Heart right ventricle (tissue), 16 donors: ENCODE measurements at places on chromosomes 13 and 19.

GRCh38 chr13:74039154-74039553 is 95.0 kb downstream of the KLF12 start:
- no peak for DNase-seq

- no peak for DNase-seq
These were observed 99.9 kb downstream of the TEX29 start for GRCh38 chr13:111420113-111420876.

DNA sequence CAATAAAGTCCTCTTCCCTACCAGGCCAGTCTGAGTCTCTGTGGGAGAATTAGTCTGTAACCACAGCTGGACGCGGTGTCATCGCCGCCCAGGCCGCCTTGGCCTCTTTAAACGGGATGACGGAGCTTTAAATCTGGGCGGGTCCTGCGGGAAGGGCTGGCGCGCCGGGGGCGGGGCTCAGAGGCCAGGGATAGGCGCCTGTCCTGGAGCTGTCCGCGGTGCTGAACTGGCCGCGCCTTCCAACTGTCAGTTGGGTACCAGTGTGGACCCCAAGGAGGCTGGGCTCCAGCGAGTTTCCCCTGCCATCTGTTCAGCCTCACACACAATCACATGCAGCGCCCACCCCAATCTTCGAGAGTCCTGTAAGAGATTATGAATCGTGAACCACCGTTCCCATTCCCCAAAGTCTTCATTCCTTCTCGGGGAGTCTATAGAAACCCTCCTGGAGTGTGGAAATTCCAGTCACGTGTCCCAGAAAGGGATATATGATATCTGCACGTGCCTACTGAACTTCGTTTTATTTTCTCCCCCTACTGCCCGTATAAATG is 11.5 kb downstream of the APLP1 start:
- peak; percentile 93 for DNase-seq

GRCh38 chr13:73136776-73137175 is 78.0 kb downstream of the KLF5 start:
- no peak for DNase-seq

DNA sequence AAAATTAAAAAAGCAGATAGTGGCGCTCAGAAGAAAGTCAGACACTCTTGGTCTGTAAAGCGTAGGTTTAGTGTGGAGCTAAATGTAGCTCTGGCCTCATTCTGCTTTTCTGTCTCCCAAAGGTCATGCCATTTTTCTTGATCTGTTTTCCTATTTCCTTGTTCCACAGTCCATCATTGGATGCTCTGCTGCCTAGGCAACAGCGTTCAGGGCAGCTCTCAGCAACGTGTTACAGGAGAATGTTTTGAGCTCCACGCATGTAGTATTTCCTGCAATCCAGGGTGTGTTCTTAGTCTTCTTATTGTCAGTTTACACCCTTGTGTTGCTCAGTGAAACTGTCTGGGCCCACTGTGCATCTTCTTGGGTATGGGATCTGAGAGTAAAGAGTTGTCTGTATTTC is 46.0 kb upstream of the PCDH8 start:
- DNase-seq = no peak

DNA sequence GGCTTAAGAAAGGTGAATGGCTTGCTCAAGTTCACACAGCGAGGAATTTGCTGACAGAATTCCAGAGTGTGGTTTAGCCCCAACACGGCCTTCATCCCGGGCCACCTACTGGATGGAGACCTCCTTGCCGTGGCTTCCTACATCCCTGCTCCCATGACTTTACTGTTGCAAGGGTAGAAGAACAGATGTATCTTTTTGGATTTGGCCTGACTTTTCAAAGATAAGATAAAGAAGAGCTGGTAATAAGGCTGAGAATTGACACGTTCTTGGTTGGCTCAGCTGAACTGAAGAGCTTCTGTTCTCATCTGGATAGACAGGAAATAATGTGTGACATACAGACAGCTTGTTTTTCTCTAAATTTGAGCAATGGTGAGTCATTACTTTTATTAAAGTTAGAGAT is 113.1 kb downstream of the KLF5 start:
- no peak for DNase-seq

DNA sequence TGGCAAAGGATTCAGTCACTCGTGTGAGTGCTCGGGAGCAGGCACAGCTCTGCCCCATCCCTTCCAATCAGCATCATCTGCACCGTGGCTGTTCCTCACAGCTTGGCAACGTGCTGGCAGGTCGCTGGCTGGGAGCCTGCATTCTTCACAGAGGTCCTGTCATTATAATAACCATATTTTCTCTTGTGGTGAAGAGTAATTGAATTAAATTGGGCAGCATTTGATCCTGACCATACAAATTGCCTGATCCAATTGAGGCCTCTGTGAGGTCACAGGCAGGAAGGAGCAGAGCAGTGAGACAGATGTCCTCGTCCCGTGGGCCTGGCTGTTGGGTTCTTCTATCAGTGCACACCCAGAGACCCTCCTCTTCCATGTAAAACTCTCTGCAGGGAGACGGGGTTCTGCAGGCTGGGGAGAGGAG is 407.8 kb downstream of the COG6 start:
- DNase-seq = no peak

GRCh38 chr13:28820099-28821051 is at the start of gene MTUS2:
Gene MTUS2, plus strand, starts transcription at chr13:28820339.
- no peak for DNase-seq

DNA sequence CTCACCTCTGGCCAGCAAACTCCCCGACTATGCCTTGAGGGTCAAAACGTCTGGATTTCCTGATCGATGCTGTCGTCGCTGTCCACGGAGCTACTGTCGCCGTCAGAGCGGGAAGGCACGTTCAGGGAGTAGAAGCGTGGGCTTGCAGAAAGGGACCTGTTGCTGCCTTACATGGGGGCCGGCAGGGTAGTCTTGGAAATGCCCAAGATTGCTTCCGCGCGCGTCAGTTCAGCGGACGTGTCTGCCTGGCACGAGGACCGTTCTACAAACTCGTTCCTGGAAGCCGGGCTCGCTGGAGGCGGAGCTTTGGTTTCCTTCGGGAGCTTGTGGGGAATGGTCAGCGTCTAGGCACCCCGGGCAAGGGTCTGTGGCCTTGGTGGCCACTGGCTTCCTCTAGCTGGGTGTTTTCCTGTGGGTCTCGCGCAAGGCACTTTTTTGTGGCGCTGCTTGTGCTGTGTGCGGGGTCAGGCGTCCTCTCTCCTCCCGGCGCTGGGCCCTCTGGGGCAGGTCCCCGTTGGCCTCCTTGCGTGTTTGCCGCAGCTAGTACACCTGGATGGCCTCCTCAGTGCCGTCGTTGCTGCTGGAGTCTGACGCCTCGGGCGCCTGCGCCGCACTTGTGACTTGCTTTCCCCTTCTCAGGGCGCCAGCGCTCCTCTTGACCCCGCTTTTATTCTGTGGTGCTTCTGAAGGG is 15.4 kb downstream of the RB1 start:
- DNase-seq = peak; percentile 19

DNA sequence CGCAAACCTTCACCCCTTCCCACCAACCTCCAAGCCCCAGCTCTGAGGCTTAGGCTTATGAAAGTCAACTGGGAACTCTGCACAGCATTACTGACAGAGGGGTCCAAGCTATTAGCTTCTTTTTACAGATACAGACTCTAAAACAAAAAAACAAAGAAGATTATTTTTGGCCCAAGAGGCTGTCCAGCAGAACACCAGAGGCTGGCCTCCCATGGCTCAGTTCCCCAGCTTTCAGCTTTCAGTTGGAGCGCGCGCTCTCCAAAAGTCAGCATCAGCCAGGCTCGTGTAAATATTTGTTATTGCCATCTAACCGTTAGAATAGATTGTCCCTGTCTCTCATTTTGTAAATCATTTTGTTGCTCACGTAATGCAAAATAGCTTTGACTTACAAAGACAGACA is 58.4 kb downstream of the ZIC5 start:
- DNase-seq = no peak

- peak; percentile 56 for DNase-seq
These were observed 525.1 kb upstream of the NBEA start for GRCh38 chr13:34416971-34417380.

DNA sequence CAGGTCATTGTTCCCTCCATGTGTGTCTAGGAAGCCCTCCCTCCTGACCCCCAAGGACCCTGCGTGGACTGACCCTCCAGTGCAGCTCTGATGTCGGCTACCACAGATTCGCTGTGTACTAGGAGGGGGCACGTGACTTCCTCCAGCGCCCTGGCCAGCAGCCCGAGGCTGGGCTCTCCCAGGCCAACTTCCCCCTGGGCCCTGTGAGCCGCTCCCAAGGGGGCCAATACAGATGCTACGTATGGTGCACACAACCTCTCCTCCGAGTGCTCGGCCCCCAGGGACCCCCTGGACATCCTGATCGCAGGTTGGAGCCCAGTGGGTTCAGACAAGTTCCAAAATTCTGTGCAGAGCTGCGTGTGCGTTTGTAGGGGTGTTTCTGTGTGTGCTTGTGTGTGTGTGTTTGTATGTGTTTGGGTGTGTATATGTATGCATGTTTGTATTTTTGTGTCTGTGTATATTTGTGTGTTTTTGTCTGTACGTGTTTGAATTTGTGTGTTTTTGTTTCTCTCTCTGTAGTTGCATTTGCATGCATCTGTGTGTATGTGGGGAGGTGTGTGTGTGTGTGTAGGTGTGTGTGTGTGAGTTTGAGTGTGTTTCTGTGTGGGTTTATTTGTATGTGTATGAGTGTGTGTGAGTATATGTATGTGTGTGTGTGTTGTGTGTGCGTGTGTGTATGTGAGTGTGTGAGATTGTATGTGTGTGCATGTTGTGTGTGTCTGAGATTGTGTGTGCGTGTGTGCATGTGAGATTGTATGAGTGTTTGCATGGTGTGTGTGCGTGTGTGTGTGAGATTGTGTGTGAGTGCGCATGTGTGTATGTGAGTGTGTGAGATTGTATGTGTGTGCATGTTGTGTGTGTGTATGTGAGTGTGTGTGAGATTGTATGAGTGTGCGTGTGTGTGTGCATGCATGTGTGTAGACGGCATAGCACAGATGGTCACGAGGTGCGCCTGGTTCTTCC is 21.4 kb upstream of the LILRA2 start:
- DNase-seq = peak; percentile 34

DNA sequence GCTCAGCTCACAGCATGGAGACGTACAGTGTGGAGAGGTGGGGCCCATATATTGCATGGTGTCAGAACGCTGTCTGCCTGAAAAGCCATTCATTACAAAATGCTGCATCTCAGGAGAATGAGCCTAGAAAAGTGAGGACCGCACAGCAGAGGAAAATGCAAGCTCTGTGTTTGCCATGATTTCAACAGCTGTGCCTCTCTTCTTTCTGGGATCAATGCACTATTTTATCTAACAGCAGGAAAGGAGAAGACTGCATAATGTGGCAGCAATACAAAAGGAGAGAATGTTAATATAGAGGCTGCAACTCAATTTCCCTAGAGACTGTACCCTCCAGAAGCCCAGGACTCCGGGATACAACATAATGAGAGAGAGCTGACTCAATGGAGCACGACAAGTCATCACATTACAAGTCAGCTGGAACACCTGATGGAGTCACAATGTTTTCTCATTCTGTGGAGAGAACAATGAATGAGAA is 368.0 kb downstream of the FGF14 start:
- no peak for DNase-seq

DNA sequence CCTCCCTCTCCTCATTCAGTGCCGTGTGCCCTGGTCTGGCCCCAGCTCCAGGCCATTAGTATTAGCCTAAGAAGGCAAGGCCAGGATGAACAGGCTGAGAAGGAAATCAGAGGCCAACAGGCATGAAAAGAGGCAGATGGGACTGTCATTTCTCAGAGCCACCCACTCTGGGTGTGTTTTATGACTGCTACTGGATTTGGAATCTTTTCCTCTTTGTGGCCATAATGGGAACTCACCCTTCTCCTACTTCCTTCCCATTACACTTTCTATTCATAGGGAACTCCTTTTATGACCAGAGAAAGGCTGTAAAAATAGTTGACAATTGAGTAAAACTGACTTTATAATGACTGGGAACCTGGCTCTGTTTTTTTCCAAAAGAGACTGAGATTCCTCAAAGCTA is 17.7 kb downstream of the CEACAM8 start:
- no peak for DNase-seq

DNA sequence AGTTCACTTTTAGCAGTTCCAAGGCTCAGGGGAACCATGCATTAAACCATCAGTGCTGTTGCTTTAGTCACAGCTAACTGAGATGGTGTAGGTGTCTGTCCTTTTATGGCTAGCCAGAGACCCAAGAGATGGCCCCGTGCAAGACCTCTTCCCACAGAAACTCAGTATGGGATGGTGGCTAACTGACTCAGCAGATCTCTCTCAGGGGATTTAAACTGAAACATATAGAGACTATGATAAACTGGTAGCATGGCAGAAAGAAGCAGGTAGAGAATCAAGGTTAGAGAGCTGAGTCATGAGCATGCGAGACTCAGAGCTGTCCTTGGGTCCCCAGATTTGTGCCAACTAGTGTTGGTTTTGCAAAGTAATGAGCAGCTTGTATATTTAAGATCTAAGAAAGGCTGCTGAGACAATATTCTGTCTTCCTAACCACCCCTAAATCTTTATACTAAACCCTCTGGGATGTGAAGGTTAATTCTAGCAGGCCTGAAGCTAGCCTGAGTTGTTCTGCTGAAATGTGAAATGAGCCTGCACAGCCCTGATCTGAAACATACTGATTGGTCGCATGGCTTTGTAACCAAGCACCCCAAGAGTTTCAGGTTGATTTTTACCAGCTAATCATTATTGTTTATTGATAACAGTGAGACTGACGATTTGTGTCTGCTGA is 6.5 kb upstream of the SCEL start:
- DNase-seq = no peak

- DNase-seq = no peak
These were observed 2484.8 kb upstream of the PCDH20 start for GRCh38 chr13:63900406-63900805.

- no peak for DNase-seq
These were observed 23.0 kb upstream of the PLPP2 start for GRCh38 chr19:313988-314815.

GRCh38 chr13:46097015-46097414 is 7.8 kb downstream of the CPB2 start:
- no peak for DNase-seq

GRCh38 chr19:38062959-38063761 is 156.2 kb downstream of the SIPA1L3 start:
- no peak for DNase-seq

DNA sequence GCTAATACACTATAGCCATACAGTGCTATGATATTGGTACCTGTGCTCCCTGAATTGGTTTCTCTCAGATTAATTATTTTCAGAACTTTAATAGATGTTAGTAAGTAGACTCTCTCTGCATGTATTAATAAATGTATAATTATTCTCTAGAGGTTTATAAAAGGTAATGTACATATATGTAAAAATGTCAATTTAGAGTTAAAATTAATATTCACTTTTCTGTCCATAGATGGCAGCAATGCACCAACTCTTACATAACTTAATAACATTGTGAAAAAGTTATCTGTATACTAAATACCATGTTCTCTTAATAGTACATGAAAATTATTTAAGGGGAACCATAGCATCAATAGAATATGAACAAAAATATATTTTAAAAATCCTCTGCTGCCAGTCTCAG is 515.0 kb upstream of the KLHL1 start:
- DNase-seq = no peak

DNA sequence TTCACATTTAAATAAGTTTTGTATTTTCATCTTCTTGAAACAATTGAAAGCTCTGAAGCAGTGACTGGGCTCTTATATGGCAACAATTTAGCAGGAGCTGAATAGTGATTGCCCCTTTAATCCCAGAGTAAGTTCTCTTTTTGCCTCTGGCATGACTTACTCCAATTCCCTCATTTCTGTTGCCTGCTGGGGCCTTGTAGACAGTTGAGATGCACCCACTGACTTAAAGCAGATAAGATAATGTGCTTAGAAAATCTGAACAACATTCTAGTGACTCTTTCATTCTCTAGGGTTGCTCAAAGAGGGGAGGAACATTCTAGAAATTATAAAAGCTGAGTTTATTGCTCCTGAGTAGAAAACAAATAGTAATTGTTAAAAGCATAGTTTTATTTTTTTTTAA is 52.8 kb downstream of the AKAP11 start:
- no peak for DNase-seq

- no peak for DNase-seq
These were observed 1.9 kb downstream of the SYDE1 start for GRCh38 chr19:15108845-15109767.
